ENCODE measurements at places on chromosomes 4 and X.

DNA sequence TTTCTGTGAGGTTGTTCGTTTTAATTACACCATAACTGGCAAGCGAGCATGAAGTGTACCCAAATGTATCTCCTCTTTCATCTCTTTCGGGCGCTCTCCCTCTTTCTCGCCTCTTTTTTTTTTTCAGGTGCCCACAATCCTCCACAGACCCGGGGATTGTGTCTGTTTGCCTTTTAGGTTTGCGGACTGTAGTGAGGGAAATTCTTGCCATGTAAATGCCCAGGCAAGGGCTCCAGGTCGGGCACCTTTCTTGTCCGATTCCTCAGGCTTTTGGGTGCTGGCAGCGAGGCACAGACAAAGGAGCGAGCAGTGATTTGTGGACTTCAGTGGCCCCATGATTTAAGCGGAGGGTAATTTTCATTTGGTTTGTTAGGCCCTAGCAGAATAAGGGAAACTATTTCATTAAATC lies 1.1 kb upstream of the PHOX2B start:
- no peak for DNase-seq

- no peak for DNase-seq
Observed at GRCh38 chrX:137313627-137314026, 252.3 kb upstream of the ZIC3 start.

DNA sequence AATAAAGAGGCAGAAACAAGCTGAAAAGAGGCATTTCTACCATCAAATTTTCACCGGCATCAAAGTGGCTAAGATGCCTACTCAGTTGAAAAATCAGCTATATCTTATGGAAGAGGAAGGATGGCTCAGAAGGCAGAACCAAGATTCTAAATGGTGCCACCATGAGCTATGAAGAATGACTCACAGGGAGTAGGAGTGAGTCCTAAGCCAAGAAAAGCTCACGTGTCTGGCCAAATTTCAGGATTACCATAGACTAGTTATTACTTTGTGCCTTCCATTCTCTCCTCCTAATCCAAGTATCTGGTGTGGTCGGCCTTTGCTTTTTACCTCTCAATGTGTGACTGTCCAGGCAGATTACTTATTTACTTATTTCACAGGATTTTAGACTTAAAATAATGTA lies 54.8 kb downstream of the BMP3 start:
- no peak for DNase-seq

DNA sequence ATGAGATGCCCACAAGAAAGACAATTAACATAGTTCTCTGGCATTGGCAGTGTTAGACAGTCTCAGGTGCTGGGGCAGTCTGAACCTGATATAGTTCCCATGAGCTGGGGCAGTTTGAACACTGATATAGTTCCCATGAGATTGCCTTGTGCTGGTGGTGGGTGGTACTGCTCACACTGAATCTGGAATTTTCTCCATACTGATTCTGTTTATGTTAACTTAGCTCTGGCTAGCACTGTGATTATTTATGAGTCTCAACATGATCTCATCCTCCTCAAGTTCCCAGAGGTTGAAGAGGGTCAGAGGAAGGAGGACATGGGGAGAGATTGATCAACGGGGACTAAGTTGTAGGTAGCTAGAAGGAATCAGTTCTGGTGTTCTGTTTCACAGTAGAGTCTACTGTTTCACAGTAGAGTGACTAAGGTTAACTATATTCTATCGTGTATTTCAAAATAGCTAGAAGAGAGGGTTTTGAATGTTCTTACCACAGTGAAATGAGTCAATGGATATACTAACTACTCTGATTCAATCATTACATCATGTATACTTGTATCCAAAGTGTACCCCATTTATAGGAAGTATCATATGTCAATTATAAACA lies 379.9 kb downstream of the ADAM29 start:
- DNase-seq: no peak

DNA sequence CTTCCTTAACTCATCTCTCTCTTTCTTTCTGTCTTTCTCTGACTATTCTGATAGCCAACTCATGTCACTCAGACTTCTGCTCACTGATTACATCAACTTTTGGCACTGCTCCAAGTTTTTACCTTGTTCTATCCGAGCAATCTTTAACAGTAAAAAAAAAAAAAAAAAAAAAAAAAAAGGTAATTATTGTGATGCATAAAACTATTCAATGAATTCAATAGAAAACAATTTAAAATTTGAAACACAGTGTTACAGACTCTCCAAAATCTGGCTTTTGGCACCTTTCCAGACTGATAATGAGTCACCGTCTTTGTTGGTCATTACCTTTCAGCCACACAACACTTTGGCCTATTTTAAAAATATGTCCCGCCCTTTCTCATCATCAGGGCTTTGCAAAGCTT lies 229.5 kb downstream of the GALNTL6 start:
- no peak for DNase-seq

DNA sequence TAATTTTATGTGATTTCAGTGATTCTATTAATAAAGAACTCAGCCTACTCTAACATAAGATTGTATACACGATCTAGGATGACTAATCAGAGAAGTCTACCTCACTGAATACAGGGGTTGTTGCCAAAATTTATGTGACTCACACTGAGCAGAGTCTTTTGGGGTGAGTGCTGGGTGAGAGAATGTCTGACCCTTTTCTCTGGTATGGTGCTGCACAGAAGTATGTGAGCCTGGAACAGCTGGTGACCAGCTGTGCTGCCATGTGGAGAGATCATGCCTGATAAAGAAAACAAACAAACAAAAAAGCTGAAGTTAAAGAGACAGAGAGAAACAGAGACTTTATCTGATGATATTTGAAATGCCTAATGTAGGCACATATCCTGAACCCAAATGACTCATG lies 618.1 kb upstream of the GRIA3 start:
- no peak for DNase-seq

DNA sequence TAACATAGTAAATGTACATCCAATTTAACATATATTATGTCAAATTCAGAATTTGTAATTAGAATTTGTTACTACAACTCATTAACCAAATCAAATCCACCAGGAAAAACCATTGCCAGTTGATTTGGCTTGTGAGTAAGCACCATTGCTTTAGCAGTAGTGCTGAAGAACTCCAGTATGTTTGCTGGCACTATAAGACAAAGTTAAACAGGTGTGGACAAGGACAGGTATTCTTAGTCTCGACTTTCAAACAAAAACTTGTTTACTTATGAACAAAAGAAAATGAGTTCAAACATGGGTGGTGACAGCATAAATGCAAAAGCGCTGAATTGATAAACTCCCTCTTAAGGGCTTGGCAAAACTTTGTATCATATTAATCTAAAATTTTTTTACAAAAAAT lies 1.3 kb upstream of the ADH7 start:
- no peak for DNase-seq

DNA sequence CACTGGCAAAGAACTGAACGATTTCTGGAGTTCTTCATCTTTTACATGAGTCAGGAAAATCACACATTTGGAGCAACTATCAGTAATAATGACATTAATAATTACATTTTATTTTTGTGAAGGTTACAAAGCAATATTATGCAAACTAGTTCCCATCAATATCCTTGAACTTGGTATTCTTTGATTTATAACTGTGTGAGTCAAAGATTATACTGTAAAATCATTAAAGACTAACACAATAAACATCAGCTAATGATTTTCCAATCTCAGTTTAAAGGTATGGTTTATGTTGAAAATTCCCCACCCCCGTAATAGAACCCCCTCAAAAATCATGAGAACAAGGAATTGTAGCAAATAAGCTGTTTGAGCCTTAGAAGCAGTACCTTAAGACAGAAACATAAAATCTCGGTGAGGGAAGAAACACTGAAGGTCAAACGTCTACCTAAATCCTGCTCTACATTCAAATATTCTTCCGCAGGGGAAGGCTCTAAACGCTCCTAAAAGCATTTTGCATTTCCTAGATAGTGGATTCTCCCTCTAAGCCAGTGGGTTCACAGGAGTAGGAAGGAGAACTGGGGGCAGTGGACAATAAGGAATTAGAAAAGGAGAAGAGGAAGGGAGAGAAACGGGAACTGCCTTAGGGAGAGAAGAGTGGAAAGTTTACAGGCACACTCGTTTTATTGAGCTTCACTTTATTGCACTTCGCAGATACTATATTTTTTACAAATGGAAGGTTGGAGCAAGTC lies 22.3 kb upstream of the SH3D19 start:
- no peak for DNase-seq

- DNase-seq: no peak
Observed at GRCh38 chrX:31128855-31129254, 57.0 kb upstream of the FTHL17 start.

GRCh38 chr4:88162626-88163025 lies 4.2 kb upstream of the ABCG2 start:
- no peak for DNase-seq

GRCh38 chr4:140293979-140294378 lies 79.5 kb upstream of the SCOC start:
- DNase-seq: no peak

GRCh38 chrX:16022580-16023200 lies 100.7 kb upstream of the GRPR start:
- no peak for DNase-seq

- no peak for DNase-seq
Observed at GRCh38 chr4:17667653-17668201, 53.3 kb downstream of the MED28 start.

DNA sequence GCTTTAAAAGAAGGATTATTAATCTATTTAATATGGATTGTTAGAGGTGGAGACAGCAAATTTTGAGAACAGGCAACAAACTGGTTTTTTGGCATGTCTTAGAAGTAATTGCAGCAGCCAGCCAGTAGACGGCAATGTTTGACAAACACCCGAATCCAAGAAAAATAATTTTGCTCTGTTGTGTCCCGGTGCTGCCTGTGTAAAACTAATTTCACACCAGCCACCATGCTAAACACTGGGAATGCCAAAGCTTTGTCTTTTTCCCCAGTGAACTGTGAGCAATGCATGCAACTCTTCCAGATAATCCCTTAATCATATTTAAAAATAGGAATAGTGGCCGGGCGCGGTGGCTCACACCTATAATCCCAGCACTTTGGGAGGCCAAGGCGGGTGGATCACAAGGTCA lies 25.9 kb downstream of the SMIM31 start:
- no peak for DNase-seq

DNA sequence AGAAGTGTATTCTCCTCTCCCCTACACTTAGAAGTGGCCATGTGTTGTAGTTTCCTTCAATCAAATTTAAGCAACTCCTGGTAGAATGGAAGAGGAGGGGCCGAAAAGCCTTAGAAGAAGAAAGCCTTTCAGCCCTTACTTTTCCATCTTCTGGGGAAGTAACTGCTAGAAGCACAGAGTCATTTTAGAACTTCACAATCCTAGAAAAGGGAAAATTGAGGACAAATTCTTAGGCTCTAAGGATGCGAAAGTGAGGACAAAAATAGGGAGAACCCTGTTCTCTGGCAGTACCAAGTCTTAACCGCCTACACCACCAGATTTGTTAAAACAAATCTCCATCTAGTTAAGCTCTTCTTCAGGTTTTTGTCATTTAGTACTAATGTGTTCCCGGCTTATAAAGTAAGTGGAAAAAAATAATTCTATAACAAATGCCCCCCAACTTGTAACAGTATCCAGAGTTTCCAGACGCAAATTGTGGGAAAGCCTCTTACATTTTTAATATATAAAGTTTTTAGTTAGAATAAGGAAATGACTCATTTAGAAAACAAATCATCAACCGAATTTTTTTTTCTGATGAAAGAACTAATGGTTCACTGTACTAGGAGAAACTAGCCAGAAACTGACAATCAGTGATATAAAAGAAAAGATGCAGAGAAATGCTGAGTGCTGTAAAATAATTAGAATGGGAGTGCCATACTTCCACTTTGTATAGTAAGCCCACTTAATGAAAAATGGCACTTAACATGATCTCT lies 76.0 kb downstream of the ARAP2 start:
- no peak for DNase-seq

DNA sequence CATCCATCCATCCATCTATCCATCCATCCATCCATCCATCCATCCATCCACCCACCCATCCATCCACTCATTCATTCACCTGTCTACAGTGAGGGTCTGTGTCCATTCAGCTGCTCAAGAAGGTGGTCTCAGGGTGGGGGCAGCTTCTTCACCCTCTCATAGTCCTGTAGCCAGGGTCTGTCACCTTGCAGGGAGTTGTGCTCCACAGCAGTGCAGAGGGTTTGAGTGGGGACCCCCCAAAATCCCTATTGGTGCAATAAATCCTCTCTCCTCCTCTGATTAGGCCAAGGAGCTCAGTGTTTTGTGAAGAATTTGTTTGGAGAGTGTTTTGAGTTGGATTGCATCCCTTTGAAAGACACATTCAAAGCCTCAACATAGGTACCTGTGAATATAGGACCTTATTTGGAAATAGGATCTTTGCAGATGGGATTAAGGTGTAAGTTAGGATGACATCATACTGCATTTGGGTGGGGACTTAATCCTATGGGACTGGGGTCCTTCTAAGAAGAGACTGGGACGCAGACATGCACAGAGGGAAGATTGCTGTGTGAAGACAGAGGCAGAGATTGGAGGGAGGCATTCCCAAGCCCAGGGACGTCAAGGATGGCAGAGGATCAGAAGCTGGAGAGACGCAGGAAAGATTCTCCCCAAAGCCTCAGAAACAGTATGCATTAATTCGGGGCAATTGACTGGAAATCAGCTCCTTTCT lies 12.0 kb downstream of the P2RY8 start:
- DNase-seq: no peak

DNA sequence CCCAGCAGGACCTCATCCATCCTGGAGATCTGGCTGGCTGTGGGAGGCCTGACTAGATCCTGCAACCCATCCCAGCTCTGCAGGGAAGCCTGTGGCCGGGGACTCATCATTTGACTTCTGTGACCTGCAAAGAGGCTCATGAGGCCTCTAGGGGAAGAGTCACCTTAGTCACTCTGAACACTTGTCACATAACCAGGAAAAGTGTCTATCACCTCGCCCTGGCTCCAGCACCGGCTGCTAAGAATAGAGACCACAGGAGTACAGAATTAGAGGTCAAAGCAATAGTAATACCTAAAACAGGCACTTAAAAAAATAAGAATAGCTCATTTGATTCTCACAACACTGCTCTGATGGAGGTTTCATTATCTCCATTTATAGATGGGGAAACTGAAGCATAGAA lies 3.8 kb upstream of the NSG1 start:
- no peak for DNase-seq

DNA sequence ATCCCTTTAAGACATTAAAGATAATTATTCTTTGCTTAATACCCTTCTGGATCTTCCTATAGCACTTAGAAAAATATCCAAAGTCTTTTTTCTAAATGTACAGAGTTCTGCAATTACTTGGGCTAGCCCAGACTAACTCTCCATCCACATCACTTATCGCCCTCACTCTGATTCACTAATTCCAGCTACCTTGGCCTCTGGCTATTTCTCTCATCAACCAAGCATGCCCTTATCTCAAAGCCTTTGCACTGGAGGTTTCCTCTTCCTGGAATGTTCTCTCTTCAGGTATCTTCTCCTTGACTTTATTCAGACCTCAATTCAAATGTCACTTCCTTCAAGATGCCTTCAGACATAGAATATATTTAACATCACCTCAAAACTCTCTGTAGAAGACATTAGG lies 345.1 kb upstream of the SMIM31 start:
- DNase-seq: no peak

DNA sequence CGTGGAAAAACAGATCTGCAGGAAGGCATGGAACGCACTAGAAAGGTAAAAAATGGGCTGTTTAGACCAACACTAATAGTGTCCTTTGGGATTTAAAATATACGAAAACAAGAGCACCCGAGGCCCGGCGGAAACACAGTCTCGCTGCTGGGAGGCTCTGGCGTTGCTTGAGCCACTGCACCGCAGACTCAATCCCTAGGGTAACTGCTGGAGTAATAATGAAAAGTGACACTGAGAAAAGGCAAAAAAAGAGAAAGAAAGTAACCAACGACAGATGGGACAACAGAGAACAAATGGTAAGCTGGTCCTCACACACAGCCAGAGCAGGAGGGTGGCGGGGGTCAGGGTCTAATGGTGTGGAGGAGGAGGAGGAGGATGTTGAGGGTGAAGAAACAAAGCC lies 15.4 kb downstream of the IRAK1 start:
- DNase-seq: no peak
